T-helper 2 cell treated with Interferon-gamma antibody and Interleukin-4, amounts not matched to agents 5 μg/mL and 100 μg/mL, for 36 hours (primary cell): ENCODE measurements at places on chromosomes 3 and 15.

GRCh38 chr15:82663186-82663600, 16.0 kb upstream of the CPEB1 start:
- no peaks in the 10 kb centered on the region for H3K4me1 ChIP-seq
- no peaks in the 10 kb centered on the region for H3K27me3 ChIP-seq
- DNase-seq, result peak; percentile 27
- no peak overlapping the region for H3K27ac ChIP-seq

GRCh38 chr3:113174304-113174703, 37.1 kb upstream of the BOC start:
- H3K4me3 ChIP-seq, result no peak overlapping the region
- no peaks in the 10 kb centered on the region for H3K36me3 ChIP-seq
- no peak overlapping the region for H3K27ac ChIP-seq
- H3K27me3 ChIP-seq, result no peaks in the 10 kb centered on the region
- H3K4me1 ChIP-seq, result no peaks in the 10 kb centered on the region
- no peak for DNase-seq

DNA sequence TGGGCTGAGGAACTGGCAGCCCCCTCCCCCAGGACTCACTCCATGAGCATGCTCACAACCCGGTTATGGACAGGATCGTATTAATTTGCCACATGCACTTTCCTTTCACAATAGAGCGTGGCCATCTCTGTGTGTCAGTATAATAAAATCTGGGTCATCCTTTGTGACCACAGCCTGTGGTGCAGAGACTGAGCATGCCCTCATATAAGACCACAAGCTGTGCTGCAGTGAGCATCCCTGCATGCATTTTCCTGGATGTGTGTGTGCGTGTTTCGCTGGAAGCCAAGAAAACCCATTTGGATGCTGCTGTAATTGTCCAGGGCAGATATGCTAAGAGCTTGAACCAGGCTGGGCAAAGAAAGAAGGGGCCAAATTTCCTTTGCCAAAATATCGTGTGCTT, 39.7 kb downstream of the CYP11A1 start:
- no peaks in the 10 kb centered on the region for H3K36me3 ChIP-seq
- H3K4me1 ChIP-seq, result peaks cover 2% of the 10 kb centered on the region
- H3K27ac ChIP-seq, result no peak overlapping the region
- H3K27me3 ChIP-seq, result peaks cover 4% of the 10 kb centered on the region

GRCh38 chr3:31768479-31769125, 212.5 kb downstream of the OSBPL10 start:
- H3K27ac ChIP-seq, result no peak overlapping the region
- H3K36me3 ChIP-seq, result no peaks in the 10 kb centered on the region
- peak; percentile 47 for DNase-seq

- DNase-seq, result no peak
- H3K4me3 ChIP-seq, result no peak overlapping the region
- H3K4me1 ChIP-seq, result no peaks in the 10 kb centered on the region
- no peak overlapping the region for H3K27ac ChIP-seq
- H3K36me3 ChIP-seq, result no peaks in the 10 kb centered on the region
Measured at GRCh38 chr15:62430056-62430455, 265.0 kb upstream of the C2CD4B start.

GRCh38 chr3:41836360-41837134, 125.4 kb downstream of the ULK4 start:
- H3K4me1 ChIP-seq, result peaks cover 8% of the 10 kb centered on the region
- H3K4me3 ChIP-seq, result no peak overlapping the region
- DNase-seq, result peak; percentile 31
- H3K27me3 ChIP-seq, result no peaks in the 10 kb centered on the region
- H3K36me3 ChIP-seq, result peaks cover 1% of the 10 kb centered on the region

DNA sequence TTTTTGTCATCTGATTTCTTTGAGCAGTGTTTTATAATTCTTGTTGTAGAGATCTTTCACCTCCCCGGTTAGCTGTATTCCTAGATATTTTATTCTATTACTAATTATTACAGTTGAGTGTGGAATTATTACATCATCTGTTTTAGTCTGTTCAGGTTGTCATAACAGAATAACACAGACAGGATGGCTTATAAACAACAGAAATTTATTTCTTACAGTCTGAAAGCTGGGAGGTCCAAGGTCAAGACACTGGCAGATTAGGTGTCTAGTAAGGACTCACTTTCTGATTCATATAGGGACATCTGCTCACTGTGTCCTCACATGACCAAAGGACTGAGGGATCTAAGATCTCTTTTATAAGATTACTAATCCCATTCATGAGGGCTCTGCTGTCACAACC, 121.3 kb upstream of the THBS1 start:
- H3K4me3 ChIP-seq, result no peak overlapping the region
- H3K36me3 ChIP-seq, result no peaks in the 10 kb centered on the region
- peaks cover 8% of the 10 kb centered on the region for H3K27me3 ChIP-seq
- no peak overlapping the region for H3K27ac ChIP-seq

- no peak overlapping the region for H3K4me3 ChIP-seq
- no peak overlapping the region for H3K27ac ChIP-seq
- no peaks in the 10 kb centered on the region for H3K27me3 ChIP-seq
- H3K36me3 ChIP-seq, result no peaks in the 10 kb centered on the region
- DNase-seq, result no peak
Measured at GRCh38 chr3:159634483-159634882, 354.2 kb upstream of the IL12A start.

DNA sequence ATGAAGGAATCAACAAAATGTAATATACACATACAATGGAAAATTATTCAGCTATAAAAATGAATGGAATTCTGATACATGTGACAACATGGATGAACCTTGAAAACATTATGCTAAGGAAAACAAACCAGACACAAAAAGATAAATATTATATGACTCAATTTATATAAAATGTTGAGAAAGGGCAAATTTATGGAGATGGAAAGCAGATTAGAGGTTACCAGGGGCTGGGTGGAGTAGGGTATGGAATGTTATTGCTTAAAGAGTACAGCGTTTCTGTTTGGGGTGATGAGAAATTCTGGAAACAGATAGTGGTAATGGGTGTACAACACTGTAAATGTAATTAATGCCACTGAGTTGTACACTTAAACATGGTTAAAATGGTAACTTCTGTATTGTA, 50.9 kb downstream of the EMC4 start:
- H3K36me3 ChIP-seq, result peaks cover 17% of the 10 kb centered on the region
- H3K27me3 ChIP-seq, result no peaks in the 10 kb centered on the region
- H3K27ac ChIP-seq, result no peak overlapping the region
- DNase-seq, result no peak

- DNase-seq, result no peak
- no peaks in the 10 kb centered on the region for H3K4me1 ChIP-seq
- no peaks in the 10 kb centered on the region for H3K27me3 ChIP-seq
- H3K4me3 ChIP-seq, result no peak overlapping the region
- no peak overlapping the region for H3K27ac ChIP-seq
Measured at GRCh38 chr3:68988740-68989139, 24.7 kb downstream of the EOGT start.

GRCh38 chr3:49120096-49120437, 556 bp downstream of the USP19 start:
- H3K4me1 ChIP-seq, result peaks cover 15% of the 10 kb centered on the region
- no peak for DNase-seq
- H3K27me3 ChIP-seq, result no peaks in the 10 kb centered on the region
- peaks cover 32% of the 10 kb centered on the region for H3K36me3 ChIP-seq
- peak overlapping the region; percentile 92 for H3K27ac ChIP-seq

- H3K27ac ChIP-seq, result no peak overlapping the region
- H3K4me3 ChIP-seq, result no peak overlapping the region
- peaks cover 35% of the 10 kb centered on the region for H3K4me1 ChIP-seq
- H3K36me3 ChIP-seq, result peaks cover 8% of the 10 kb centered on the region
- DNase-seq, result no peak
Measured at GRCh38 chr3:182807061-182807460, 13.8 kb downstream of the ATP11B start.

DNA sequence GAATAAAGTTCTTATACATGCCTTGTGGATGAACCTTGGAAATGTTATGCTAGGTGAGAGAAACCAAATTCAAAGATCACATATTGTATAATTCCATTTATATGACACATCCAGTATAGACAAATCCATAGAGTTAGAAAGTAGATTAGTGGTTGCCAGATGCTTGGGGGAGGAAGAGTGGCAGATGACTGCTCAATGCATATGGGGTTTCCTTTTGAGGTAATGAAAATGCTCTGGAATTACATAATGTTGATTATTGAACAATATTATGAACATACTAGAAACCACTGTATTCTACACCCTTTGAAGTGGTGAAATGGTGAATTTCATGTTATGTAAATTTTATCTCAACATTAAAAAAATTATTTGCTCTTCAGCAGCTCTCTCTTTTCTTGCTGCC, 100.8 kb downstream of the DHX36 start:
- no peaks in the 10 kb centered on the region for H3K36me3 ChIP-seq
- H3K27ac ChIP-seq, result no peak overlapping the region
- no peak for DNase-seq
- no peak overlapping the region for H3K4me3 ChIP-seq
